ENCODE measurements at places on chromosomes 5 and 9.

GRCh38 chr5:151682240-151682639 lies 4.5 kb downstream of the SPARC start:
- no peak for DNase-seq

GRCh38 chr9:137049544-137050449 lies 3.8 kb upstream of the NPDC1 start:
- DNase-seq = no peak

- no peak for DNase-seq
These were observed 28.7 kb downstream of the DMRT3 start for GRCh38 chr9:1005043-1005667.

DNA sequence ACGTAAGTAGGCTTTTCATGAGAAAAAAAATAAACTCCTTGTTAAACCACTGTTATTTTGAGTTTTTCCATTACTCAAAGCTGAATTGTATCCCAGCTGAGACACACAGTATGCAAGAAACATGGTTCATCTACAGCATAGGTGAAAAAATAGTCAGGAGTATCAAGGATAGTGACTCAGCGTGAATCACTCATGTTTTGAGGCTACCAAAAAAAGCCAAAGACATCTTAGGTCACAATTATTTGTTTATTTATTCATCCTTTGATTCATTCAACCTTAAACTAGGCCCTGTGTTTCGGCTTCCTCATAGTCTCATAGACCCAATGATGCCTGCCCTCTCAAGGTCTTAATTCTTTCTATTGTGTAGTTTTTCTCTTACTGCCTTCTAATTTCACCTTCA lies 32.9 kb upstream of the STX17 start:
- DNase-seq = no peak

DNA sequence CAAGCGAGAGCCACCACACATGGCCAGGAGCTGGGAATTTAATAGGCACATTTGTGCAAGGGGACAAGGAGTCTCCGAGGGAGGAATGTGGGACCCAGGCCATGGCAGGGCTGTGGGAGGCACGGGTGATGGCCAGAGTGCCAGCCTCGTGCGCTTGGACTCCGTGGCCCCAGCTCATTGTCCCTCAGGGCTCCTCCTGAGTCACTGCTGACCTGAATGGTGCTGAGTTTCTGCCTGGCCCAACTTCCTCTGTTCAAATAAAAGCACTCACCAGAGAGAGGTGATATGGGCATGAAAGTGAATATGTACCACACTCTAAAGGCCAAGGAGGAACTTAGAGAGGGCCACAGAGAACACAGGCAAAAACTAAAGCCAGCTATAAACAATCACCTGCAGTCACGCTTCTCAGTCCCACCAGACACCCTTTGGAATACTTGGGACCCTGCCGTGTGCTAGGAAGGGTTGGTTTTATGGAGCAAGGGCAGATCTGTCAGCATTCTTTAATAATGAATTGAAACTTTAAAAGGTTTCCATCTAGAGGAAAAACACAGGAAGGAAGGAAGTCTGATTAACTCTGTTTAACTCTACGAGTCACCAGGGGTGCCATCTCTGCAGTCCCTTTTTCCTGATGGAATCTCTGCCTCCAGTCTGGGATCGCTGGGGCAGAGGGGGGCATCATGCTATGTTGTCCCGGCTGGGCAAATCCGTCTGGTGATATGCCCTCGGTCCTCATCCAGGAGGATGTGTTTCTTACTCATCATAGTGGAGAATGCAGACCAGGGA lies 25.1 kb upstream of the UBE2QL1 start:
- DNase-seq = no peak

DNA sequence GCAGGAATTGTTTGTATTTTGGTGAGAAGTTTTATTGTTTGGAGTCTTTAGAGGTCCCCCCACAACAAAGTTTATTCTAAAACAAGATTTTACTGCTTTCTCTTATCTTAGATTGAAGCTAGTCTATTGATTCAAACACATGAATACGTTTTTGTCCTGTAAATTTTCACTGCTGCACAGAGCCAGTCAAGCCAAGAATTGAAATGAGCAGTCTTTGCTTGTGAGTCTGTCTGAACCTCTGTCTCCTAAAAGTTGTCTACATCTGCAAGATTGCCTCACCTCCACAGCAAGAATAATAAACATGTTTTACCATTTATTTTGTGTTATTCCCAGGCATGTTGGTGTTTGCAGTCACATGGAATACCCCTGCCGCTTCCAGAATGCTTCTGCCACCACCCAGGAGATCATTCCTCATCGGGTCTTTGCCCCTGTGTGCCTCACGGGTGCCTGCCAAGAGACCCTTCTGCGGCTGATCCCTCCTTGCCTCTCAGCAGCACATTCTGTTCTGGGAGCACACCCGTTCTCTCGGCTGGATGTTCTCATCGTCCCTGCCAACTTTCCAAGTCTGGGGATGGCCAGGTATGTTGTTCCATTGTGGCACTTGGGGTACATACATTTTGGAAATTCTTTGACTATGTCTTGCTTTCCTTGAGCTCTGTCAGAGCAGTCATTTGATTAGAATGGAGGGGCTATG lies 74.1 kb downstream of the AOPEP start:
- no peak for DNase-seq

DNA sequence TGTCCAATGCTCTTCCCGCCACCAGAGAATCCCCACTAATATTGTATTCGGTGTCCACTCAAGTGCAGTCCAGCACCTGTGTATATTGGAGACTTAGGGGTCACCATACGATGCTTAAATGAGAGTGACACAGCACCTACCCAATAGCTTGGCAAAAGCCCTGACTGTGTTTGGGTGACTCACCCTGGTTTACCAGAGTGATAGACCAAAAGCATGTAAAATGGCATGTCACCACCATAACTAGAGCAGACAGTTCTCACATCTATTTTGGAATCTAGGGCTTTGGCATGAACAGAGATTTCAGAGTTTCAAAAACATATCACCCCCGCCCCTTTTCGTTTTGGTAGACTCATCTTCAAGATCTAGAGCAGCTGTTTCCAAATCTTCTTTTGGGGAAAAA lies 217.3 kb upstream of the RASEF start:
- no peak for DNase-seq

- no peak for DNase-seq
These were observed 1180.2 kb downstream of the CDH12 start for GRCh38 chr5:21672911-21673310.

GRCh38 chr9:78053627-78054026 lies 22.0 kb upstream of the GNAQ start:
- no peak for DNase-seq

DNA sequence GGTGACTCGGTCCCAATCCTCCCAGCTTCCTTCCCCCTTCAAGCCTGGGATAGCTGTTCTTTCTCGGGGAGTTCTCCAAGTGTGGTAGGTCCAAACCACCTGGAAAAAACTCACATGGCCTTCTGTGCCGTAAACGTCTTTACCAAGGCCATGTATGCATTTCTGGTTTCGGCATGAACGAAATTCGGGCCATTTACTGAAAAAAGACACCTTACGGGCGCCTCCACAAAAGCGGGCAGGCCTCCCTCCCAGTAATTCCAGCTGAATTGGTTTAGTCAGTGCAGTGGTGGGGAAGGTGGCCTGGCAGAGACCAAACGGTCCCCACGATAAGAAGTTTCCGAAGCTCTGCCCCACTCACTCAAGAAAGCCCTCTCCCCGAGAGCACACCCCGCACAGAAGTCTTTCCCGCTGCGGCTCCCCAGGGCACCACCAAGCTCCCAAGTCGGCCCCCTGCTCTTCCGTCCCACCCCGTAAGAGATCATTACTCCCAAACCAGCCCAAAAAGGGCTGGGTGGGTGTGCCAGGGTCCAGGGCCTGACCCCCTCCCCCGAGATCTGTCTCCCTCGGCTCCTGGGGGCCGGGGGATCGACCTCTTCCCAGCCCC lies 86.3 kb upstream of the MELK start:
- no peak for DNase-seq

DNA sequence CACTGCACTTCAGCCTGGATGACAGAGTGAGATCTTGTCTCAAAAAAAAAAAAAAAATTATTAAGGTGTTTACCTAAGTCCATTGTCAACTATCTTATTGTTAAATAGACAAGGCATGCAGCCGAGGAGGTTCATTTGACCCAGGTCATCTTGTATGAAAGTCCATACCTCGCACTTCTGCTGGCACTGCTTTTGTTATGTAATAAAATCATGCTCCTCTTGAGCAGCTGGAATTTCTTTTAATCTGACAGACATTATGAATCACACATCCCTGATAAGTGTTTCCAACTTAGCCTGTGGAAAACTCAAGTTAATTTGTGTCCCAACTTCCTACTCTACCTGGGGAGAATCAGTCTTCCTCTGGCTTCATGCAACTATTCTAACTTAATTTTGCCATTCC lies 315.6 kb upstream of the KLF4 start:
- no peak for DNase-seq

DNA sequence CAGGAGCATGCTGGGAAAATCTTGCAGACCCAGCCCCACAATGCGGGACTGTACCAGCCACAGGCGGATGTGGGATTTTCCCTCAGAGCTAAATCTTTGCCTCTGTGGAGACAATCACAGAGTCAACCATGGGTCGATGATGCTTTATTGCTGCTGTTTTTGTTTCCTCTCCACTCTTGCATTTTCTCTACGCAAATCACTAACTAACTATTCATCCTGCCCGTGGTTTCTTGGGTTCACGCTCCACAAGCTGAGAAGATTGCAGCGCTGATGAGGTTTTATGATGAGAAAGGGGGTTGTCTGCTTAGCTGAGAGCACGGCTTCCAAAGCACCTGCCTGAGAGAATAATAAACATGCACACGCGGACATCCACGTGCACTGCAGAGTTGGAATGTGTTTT lies 500.2 kb upstream of the ADAMTS16 start:
- no peak for DNase-seq

DNA sequence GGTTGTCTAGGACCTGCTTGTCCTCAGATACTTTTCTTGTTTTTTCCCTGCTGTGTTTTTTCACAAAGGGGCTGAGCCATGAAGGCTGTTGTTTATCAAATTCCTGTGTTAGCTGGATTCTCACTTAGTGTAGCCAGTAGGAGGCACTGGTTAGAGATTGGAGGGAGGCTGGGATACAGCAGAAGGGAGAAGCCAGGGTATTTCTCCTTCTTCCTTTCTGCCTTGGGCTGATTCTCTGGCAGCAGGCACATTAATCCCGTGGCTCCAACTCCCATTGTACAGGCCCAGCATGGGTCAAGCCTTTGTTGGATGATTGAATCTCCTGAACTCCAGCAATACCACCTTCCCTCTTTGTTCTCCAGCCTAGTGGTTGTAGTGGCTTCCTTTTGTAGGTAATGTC lies 46.4 kb upstream of the FAM170A start:
- DNase-seq = no peak

GRCh38 chr5:71528206-71528605 lies 58.9 kb upstream of the MCCC2 start:
- DNase-seq = no peak

- DNase-seq = no peak
These were observed 68.5 kb upstream of the RAI14 start for GRCh38 chr5:34587355-34588241.

DNA sequence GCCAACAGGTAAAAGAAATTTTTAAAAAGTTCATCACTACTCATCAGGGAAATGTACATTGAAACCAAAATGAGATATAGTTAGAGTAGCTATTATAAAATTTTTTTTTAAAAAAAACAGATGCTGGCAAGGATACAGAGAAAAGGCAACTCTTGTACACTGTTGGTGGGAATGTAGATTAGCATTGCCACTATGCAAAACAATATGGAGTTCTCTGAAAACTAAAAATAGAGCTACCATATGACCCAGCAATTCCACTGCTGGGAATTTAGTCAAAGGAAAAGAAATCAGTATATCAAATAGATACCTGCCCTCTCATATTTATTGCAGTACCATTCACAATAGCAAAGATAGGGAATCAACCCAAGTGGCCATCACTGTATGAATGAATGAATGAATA lies 44.2 kb upstream of the NIPAL4 start:
- no peak for DNase-seq

- DNase-seq = no peak
These were observed 5.6 kb downstream of the S1PR3 start for GRCh38 chr9:88996921-88997235.

DNA sequence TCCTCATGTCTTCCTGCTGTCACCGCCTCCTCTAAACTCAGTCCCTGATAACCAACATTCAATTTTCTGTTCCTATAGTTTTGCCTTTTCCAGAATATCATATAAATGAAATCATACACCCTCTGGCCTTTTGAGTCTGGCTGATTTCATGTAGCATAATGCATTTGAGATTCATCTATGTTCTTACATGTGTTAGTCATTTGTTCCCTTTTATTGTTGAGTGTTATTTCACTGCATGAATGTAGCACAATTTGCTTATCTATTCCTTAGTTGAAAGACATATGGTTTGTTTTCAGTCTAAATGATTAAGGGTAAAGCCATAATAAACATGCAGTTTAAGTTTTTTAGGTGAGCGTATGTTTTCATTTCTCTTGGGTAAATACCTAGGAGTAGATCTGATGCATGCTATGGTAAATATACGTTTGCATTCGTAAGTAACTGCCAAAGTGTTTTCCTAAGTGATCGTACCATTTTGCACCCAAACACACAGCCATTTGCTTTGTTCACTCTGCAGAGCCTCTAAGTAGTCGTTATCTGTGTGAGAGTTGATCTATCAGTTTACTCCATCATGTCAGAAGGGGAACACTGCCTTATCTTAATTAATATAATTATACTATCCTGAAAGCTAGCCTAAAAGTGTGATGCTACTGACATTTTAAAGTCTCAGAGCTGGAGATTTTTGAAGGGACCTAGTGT lies 460.8 kb downstream of the DMAC1 start:
- DNase-seq = no peak

GRCh38 chr9:131759017-131759647 lies 19.3 kb upstream of the RAPGEF1 start:
- no peak for DNase-seq

DNA sequence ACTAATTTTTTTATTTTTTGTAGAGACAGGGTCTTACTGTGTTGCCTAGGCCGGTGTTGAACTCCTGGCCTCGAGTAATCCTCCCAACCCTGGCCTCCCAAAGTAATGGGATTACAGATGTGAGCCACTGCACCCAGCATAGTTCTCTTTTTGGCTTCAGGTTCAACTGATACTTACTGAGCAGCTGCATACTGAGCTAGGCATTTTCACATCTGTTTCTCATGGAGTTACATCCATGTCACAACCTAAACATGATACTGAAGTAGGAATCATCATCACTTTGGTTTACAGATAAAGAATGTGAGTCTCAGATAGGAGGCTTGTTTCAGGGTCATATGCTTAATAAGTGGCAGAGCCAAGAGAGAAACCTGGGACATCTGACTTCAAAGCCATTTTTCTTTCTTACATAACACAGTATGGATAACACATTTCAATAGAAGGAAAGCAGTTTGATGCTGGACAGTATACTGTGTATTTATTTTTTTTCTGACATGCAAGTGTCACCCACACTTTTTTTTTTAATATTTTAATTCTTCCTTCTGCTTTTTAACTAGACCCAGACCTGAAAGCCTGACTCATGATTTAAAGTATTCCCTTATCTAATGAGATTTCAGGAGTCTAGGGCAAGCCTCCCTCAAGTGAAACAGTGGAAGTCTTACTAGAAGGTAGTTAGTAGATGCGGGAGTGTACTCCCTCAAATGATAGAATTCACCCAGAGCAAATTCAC lies 90.8 kb downstream of the HACD4 start:
- no peak for DNase-seq

GRCh38 chr5:150353032-150353675 lies 4.3 kb upstream of the TCOF1 start:
- DNase-seq = no peak

- DNase-seq = no peak
These were observed 72.0 kb downstream of the PRKACG start for GRCh38 chr9:68941780-68942459.
